ENCODE measurements at places on chromosomes 3 and 15. TPM values are rescaled to one million over a fixed set of nuclear protein-coding genes. Genes with fewer than 3 reads are reported as not detected.
A peak's percentile ranks its signal among the peaks of the same experiment; 100 is the strongest.

Gene SYNPR
- not detected for total RNA-seq

Gene ARL14
- total RNA-seq, result not detected

Gene AP2M1
- 802 TPM for total RNA-seq

Gene MEX3B
- total RNA-seq, result 4.4 TPM

Gene FAM43A
- 12.3 TPM for total RNA-seq

Gene STRA6
- 2.9 TPM for total RNA-seq

Gene CADPS
- not detected for total RNA-seq

Gene PPP1R14D
- not detected for total RNA-seq

Gene CCDC33
- not detected for total RNA-seq

Gene CCRL2
- not detected for total RNA-seq

Gene SCAANT1
- not detected for total RNA-seq

Gene ATP13A4
- total RNA-seq, result not detected

Gene RYR3
- not detected for total RNA-seq

Gene CKMT1B
- not detected for total RNA-seq

- DNase-seq, result no peak
These were observed 62.5 kb upstream of the LIPC start for GRCh38 chr15:58369261-58369701.

GRCh38 chr3:707041-707440 is 385.8 kb upstream of the CNTN6 start:
- no peak for DNase-seq

DNA sequence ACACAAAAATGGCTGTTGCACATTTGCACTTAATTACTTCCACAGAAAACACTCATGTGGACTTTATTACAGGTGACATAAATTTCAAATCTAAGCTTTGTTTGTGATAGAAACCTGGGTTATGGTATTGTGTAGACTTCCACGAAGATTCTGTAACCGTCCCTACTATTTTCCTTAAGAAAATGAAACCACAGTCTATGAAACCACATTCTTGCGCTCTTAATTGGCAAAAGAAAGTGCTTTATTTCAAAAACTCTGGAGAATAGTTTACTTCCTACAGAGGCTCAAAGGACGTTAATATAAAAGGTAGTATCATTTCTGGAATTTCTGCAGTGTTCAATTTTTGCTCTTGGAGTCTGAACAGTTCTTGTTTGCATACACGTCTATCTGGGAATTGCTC is 123.4 kb downstream of the TIGIT start:
- no peak for DNase-seq

GRCh38 chr15:62900071-62900802 is 142.3 kb upstream of the TPM1 start:
- no peak for DNase-seq

GRCh38 chr3:113226491-113226890 is 15.1 kb downstream of the BOC start:
- DNase-seq, result no peak

GRCh38 chr3:57287205-57287604 is 5.3 kb downstream of the ASB14 start:
- no peak for DNase-seq

GRCh38 chr3:94345101-94345500 is 282.2 kb downstream of the NSUN3 start:
- no peak for DNase-seq

GRCh38 chr15:90030376-90030775 is 29.3 kb downstream of the ZNF710 start:
- DNase-seq, result no peak

DNA sequence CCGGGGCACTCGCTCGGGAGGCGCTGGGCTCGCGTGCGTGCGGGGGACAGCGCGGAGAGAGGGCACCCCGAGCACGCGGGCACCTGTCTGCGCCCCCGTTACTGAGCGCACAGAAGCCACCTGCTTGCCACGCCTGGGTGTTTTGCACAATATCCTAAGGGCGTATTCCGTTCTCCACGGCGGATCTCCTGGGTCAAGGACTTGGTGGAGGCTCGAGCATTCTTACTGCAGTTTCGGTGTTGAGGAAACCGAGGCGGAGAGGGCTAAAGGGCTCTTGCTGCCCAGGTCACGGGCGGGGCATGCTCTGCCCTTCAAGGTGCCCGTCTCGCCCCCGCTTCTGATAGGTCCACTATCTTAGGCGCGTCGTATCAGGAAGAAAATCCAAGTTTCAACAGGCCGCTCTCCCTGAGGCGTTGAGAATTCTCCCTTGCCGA is 526 bp downstream of the GPD1L start:
- DNase-seq, result no peak

DNA sequence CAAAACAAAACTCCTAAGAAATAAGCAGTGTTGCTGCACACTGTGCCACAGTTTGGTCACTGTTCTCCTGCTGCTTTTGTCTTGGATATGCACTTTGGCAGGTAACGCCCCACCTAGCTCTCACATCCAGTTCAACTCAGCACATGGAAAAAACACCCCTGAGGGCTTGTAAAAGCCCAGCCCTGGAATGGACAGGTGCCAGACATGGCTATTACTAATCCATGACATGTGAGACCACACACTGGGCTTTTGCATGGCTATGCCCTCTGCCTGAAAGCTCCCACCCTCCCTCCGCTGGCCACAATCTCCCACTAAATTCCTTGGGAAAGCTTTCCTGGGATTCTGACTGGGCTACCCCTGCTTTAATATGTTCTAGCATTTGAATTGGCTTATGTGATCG is 24.7 kb upstream of the ZBED2 start:
- no peak for DNase-seq

- no peak for DNase-seq
These were observed 27.9 kb upstream of the RTP1 start for GRCh38 chr3:187169231-187169960.

DNA sequence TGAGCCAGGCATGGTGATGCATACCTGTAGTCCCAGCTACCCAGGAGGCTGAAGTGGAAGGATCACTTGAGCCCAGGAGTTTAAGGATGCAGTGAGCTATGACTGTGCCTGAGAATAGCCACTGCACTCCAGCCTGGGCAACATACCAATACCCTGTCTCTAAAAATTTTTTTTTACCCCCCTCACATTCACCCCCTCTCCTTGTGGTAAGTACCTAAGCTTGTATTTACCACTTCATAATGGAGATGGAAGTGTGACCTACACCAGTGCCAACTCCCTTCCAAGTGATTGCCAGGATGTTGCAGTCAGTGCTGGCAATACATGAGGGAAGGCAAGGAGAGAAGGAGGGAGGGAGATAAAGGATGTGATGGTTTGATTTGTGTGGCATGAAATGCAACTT is 84.2 kb downstream of the LRRC28 start:
- DNase-seq, result no peak

GRCh38 chr3:113018536-113019181 is 27.9 kb downstream of the GTPBP8 start:
- DNase-seq, result no peak

GRCh38 chr3:8767256-8767666 is 2.2 kb downstream of the OXTR start:
- DNase-seq, result no peak

DNA sequence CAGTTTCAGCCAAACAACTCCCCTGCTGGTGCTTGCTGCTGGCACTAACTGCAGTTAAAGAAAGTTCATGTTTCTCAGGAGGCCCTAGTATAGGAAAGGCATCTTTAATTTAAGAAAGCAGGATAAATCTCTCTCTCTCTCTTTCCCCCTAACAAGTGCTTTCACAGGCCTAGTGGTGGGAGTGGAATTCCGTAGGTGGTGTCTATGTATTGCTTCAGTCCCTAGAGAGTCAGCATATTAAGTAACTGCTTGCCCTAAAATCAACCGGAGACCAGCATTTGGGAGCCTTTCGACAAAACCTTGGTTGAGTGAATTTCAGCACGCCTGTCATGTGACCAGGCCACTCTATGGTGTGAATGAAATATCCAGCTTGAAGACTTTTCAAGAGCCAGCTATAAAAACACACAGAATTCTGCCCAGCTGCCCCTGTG is 169.2 kb upstream of the TGFBR2 start:
- no peak for DNase-seq

GRCh38 chr3:60847791-60848190 is 403.5 kb downstream of the FHIT start:
- no peak for DNase-seq

GRCh38 chr3:138684396-138684795 is 75.8 kb downstream of the FAIM start:
- no peak for DNase-seq

GRCh38 chr15:91284758-91285466 is 184.9 kb downstream of the SV2B start:
- DNase-seq, result no peak

GRCh38 chr3:42612928-42613327 is 12.4 kb downstream of the NKTR start:
- no peak for DNase-seq

DNA sequence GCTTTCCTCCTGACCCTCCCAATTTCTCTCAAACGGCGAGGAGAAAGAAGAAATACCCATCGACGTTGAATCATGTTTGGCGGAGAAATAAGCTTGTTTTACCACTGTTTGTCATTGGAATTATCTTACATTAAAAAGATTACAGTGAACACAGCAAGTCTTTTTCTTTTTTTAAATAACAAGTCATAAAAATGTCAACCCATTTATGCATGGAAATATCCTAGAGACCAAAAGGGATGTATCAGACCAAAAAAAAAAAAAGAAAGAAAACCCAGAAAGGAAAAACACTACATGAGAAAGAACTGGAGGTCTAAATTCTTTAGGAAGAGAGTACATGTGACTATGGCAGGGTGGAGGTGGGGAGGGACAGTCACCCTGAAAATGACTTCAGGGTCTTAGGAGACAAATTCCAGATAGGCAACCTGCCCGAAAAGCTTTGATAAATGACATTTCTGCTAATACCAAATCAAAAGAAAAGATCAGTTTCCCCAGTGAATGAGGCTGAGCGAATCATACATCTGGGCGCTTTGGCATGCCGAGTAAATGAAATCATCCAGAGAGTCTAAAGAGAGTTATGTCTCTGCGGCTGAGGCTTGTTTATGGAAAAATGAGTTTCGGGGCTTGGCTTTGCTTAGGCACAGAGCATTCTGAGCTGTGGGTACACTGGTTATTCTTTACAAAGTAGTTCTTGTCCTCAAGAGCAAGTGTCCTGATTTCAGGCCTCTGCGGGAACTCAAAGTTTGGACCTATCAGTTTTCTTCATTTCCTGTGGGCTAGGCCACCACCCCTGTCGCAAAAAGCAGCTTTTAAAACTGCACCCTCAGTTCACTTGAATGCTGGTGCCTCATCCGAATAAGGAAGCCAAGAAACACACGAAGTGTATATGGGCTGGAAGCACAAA is 110.1 kb upstream of the TGFBR2 start:
- peak; percentile 54 for DNase-seq

DNA sequence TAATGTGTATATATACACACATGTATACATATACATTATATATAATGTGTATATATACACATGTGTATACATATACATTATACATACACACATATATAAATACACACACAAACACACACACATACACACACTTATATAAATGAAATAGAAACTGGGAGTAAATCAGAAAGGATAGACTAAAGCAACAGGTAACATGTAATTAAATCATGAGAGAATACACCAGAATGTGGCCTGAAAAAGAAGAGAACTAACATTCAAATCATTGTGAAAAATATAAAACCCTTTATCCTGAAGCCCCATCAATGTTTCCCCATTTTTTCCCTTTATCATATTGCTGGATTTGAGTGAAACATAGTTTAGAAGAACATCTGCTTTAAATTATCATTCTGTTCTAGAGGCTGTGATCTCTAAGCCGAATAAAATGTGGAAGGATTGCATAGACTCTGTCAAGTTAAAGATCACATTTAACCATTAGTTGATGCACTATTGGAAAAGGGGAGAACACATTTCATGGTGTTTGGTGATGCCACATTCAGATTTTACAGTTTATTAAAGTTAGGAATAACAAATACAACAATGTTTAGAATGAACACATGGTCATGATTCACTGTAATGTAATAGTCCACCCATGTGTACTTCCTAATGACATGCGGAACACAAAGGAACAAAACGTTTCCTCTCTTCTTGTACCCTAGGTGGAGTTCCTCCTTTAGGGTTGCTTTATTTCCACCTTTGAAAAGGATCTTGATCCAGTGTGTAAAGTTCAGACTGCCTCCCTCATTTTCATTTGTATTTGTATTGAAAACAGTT is 12.5 kb upstream of the THRB start:
- no peak for DNase-seq

GRCh38 chr15:31228980-31229826 is 97.4 kb upstream of the KLF13 start:
- no peak for DNase-seq

- peak; percentile 97 for DNase-seq
These were observed 54.0 kb downstream of the DUT start for GRCh38 chr15:48385031-48385830.

Data from HFFc6 (cell line).